ENCODE measurements at places on chromosomes 2 and 18. TPM values are rescaled to one million over a fixed set of nuclear protein-coding genes. Genes with fewer than 3 reads are reported as not detected.

DNA sequence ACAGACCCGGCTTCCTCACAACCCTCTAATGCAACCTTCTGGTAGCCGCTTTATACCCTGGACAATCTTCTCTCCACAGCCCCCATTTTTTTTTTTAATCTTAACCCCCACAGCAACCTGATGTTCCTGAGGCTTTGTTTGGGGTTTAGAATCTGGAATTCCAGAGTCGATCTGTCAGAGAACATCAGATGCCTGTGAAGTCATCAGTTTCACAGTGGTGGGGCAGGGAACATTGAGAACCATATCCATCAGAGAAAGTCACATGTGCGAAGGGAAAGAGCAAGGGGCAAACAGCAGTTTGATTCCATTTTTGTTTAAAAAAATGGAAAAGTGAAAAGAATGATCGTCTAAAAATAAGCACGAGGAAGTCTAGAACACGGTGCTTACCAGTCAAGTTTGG, 20.6 kb downstream of the NPAS2 start:
- no peak for DNase-seq

- no peak for DNase-seq
Observed at GRCh38 chr2:234203135-234203984, 152.9 kb downstream of the SPP2 start.

DNA sequence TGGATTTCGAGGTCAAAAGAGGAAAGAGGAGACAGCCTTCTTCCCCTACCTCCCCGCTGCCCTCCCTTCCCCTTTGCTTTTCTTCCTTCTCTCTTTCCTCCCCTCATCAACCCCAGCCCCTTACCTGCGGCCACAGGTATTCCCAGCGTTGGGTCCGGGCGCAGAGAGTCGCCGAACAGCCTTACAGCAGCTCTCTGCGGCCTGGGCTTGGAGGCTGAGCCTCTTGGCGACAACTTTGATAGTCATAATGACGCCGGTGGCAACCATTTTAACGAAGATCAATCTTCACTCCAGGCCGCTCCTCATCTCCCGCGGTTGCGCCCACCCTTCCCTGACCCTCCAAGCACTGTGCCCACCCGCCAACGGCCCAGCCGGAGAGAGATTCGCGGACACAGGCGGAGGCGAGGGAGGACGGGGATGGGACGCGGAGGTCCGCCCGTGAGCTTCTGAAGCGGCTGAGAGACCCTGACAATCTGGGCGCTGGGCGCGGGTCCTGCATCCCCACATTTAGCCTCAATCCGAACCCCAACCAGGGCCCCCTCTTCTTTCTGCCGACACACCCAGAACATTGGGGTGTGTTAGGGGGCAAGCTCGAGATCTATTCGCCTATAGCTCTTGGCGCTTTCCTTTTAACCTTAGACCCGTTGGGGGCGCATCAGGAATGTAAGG, 1.5 kb upstream of the EVX2 start:
- DNase-seq = no peak

DNA sequence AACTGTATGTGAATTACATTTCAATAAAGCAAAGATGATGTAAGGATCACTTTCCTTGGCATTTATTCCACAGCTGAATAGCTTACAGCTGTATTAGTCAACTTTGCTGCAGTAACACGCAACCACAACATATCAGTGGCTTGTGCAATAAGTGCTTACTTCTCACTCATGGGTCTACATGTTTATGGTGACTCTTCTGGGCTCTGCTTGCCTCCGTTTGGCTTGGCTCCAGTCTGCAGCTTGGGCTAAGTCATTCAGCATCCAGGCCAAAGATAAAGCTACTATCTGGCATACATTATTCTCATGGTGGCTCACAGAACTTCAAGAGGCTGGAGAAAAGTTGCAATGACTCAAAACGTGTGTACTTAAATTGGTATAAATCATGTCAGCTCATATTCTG, 355.0 kb downstream of the RNF144A start:
- peak; percentile 7 for DNase-seq

- DNase-seq = no peak
Observed at GRCh38 chr2:19577723-19578122, 219.3 kb upstream of the OSR1 start.

GRCh38 chr2:112811276-112811831, 25.2 kb downstream of the IL1B start:
- DNase-seq = no peak

DNA sequence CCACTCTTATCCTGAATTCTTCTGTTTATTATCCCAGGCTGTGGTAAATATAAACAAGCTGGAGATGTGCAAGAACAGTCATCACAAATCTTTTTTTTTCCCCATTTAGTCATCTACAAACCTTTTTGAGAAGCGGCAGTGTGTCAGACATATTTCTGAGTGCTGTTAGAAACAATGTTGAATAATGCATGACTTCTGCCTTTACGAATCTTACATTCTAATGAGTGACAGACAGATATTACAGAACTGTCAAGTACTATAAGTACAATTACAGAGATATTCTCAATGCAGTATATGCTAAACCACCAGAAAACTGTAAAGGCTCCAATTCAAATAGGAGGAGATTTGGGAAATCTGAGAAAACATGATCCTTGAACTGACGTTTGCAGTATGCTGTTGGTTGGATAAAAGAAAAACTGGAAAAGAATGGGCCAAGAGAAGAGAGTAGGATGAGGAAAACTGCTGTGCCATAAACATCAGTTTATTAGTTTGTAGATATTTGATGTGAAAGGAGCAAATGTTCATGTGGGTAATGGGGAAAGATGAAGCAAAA, 379.5 kb upstream of the SLC8A1 start:
- DNase-seq = no peak

GRCh38 chr2:136049011-136049742, 63.8 kb upstream of the DARS1 start:
- no peak for DNase-seq

- peak; percentile 63 for DNase-seq
Observed at GRCh38 chr2:38750011-38750890, 910 bp downstream of the SRSF7 start.

DNA sequence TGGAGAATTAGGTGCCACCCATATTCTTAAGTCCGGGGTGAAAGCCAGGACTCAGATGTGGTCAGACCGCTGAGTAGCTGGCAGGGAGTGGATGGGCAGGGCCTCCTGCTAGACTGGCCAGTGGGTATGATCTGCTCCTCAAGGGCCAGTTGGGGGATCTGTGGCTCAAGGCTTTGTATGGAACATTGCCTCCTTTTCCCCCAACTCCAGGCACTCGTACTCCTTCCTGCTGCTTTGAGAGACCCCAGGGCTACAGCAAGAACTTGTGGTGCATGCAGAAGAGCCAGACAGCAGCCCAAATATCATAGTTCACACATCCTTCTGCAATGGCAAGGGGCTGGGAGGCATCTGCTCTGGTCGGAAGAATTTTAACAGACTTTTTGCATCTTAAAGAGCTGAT, 61.7 kb downstream of the PDCL3 start:
- DNase-seq = no peak

GRCh38 chr2:167732326-167732725, 515.1 kb downstream of the STK39 start:
- no peak for DNase-seq

GRCh38 chr2:201696151-201696659, 2.2 kb downstream of the MPP4 start:
- no peak for DNase-seq

- no peak for DNase-seq
Observed at GRCh38 chr18:60596928-60597327, 224.4 kb upstream of the MC4R start.

DNA sequence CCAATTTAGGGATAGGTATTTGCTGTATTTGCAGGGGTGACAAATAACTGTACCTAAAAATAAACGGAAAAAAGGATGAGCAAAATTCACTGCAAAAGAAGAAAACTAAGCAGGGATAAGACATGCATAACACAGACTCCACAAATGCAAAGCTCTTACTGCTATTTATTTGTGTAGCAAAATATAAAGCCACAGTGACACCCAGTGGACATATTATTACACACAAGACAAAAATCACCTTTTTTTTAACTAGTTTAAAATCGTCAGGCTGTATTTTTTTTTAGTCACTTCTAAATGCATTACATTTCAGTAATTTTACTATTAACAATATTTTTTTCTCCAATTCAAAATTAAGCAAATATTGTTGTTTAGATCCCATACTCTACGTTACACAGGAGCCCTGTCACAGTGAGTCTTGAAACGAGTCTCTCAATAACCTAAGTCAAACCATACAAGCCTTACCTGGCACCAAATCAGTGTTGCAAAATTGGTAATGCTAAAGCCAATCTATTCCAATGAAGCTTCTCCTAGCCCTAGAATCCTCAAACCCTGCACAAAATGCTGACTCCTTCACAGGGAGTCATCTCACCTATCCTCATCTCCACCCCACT, 23.7 kb downstream of the METTL4 start:
- DNase-seq = no peak

GRCh38 chr2:54348646-54349045, 92.6 kb upstream of the TSPYL6 start:
- peak; percentile 52 for DNase-seq

DNA sequence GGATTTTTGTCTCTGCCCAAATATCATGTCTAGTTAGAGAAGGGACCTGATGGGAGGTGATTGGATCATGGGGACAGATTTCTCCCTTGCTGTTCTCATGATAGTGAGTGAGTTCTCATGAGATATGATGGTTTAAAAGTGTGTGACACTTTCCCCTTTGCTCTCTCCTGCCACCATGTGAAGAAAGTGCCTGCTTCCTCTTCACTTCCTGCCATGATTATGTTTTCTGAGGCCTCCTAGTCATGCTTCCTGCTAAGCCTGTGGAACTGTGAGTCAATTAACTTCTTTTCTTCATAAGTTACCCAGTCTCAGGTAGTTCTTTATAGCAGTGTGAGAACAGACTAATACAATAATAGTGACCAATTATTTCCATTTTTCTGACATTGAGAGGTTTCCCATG, 167.3 kb upstream of the CYRIA start:
- DNase-seq = no peak

DNA sequence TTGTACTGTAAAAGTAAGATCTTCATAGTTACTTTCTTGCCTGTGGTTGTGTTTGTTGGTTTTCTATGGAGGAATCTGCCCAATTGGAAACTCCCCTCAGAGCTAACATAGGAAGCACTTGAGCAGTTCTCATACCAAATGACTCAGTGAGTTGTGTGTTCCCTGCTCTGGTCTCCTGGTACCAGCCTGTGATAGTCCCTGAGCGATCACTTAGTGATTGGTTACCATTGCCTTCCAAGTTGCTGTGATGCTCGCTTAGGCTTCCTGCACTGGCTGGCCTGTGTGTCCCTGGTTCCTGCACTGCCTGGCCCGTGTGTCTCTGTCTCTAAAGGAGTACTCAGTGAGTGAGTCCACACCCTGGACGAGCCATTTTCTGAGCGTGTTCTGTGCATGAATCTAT, 133.0 kb downstream of the MAP4K4 start:
- no peak for DNase-seq

GRCh38 chr2:45627911-45628310, 16.8 kb upstream of the SRBD1 start:
- DNase-seq = no peak

GRCh38 chr2:158724803-158725381, 70.2 kb upstream of the DAPL1 start:
- peak; percentile 60 for DNase-seq

- DNase-seq = no peak
Observed at GRCh38 chr18:2236232-2236631, 335.1 kb downstream of the METTL4 start.

DNA sequence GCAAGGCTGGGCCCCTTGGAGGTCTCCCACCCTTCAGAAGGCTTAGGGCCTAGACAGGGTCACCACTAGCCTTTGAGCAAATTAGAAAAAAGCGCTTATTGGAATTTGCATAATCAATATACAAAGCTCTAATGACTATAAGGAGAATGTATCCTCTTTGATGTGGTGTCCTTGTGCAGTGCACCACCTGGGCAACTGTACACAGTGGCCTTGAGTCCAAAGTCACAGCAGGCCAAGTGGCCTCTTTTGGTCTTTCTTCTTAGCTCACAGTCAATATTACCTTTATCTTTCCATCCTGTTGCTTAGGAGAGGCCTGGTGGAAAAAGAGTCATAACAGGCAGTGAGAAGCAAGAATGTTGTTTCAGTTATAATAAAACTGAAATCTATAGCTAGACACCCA, 19.7 kb upstream of the ST3GAL5 start:
- no peak for DNase-seq

GRCh38 chr2:79511320-79511951, 1.4 kb upstream of the CTNNA2 start:
- DNase-seq = peak; percentile 90

- DNase-seq = no peak
Observed at GRCh38 chr2:42503291-42503690, 9.5 kb upstream of the KCNG3 start.

GRCh38 chr2:221112744-221113143, 459.4 kb downstream of the EPHA4 start:
- no peak for DNase-seq

- DNase-seq = no peak
Observed at GRCh38 chr2:241041589-241042158, 43.3 kb downstream of the SNED1 start.

GRCh38 chr2:26561376-26561775, 79.8 kb downstream of the CIB4 start:
- no peak for DNase-seq

DNA sequence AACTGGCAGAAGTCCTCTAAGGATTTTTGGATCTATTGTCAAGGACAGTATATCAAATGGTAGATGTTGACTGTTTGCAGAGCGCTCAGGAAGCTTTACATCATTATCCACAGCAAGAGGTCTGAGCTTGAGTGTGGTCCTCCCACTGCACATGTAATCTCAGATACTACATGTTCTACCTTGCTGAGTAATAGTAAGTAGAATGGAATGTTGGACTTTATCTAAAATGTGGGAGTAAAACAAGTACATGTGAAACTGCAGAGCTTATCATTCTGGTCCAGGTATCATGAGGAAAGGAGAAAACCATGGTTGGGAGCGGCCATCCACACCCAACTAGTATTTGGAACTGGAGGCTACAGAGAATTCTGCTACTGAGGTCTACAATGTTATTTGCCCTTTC, 19.3 kb upstream of the CD28 start:
- DNase-seq = no peak

- no peak for DNase-seq
Observed at GRCh38 chr18:52826994-52827393, 487.0 kb downstream of the DCC start.

- DNase-seq = no peak
Observed at GRCh38 chr2:101418460-101419095, 31.3 kb upstream of the CREG2 start.

LYG2 gene
- total RNA-seq = not detected

ORMDL1 gene
- 103 TPM for total RNA-seq

CFC1 gene
- not detected for total RNA-seq

RND3 gene
- 24.6 TPM for total RNA-seq

EIF2AK2 gene
- total RNA-seq = 55.3 TPM

CD8B2 gene
- total RNA-seq = not detected

LHCGR gene
- total RNA-seq = not detected

ZSWIM2 gene
- total RNA-seq = not detected

CEP68 gene
- 39.7 TPM for total RNA-seq

BMP10 gene
- not detected for total RNA-seq

IL36RN gene
- not detected for total RNA-seq

STPG4 gene
- total RNA-seq = not detected

CD28 gene
- total RNA-seq = 2.9 TPM

NT5C1B gene
- total RNA-seq = not detected

LMAN1 gene
- 36.2 TPM for total RNA-seq

RAB10 gene
- total RNA-seq = 22.2 TPM

ITGB6 gene
- 49.6 TPM for total RNA-seq

FNDC4 gene
- total RNA-seq = 23.3 TPM

HOXD12 gene
- not detected for total RNA-seq

INHA gene
- total RNA-seq = not detected

TMEM178A gene
- 36.5 TPM for total RNA-seq
